ENCODE measurements at places on chromosomes 3 and 15.

DNA sequence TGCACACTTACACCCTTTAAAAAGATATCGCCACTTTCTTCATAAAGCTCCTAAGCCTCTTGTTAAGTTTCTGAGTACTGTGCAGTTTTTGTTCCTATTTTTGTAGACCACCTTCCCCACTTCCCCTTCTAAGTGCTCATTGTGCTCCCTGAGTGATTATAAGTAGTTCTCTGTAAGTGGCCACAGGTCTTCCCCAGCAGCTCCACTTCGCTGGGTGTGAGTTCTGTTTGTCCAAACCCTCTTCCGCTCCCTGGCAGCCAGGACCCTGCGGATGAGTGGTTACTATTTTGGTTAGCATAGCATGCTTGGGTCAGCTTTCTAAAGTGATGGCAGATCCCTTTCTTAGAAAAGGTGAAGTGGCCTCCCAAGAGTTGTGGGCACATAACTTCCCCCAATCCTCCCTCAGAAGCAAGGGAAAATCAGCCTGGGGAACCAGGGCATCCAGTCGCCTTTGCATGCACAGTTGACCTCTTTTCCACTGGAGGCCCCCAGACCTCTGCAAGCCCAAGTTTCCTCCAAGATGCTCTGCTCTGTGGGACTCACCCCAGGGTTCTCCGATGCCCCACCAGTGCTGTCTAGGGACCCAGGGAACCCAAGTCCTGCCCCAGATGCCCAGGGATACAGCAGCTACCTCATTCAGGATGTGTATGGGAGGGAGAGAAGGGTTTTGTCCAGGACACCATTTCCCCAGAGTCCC is 69.6 kb downstream of the ATP10A start:
- no peak for DNase-seq

- no peak for DNase-seq
These were observed 396.2 kb upstream of the NAALADL2 start for GRCh38 chr3:174462916-174463315.

- no peak for DNase-seq
These were observed 155.5 kb upstream of the TNIK start for GRCh38 chr3:171615686-171616085.

DNA sequence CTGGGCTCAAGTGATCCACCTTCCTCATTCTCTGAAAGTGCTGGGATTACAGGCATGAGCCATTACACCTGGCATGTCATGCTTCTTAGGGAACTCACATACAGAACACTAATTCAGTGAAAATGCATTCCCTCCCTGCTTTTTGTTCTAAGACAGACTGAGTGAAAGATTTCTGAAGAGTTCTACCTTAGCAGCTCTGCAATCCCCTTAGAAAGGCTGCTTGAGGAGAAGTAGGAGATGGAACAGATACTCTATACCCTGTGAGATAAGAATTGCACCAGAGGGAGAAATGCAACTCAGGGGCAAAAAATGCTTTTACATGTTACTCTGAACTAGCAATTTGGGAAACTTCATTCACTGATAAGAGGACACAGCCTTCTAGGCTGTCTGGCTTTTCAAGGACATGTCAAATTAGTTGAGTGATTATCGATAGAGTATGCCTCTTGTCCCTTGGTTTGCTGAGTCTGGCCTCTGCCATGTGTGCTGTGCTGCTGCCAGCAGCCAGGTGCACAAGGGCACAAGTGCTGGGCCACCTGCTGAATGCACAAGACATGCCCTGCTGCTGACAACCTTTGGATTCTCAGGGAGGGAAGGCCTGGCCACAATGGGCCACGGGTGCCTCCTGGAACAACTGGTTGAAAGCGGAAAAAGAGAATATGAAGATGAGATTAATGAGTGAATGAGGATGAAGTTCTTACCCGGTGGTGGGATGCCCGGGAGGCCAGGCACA is 17.8 kb downstream of the UQCC5 start:
- no peak for DNase-seq

GRCh38 chr15:66651913-66652642 is 50.0 kb upstream of the SMAD6 start:
- DNase-seq = no peak

DNA sequence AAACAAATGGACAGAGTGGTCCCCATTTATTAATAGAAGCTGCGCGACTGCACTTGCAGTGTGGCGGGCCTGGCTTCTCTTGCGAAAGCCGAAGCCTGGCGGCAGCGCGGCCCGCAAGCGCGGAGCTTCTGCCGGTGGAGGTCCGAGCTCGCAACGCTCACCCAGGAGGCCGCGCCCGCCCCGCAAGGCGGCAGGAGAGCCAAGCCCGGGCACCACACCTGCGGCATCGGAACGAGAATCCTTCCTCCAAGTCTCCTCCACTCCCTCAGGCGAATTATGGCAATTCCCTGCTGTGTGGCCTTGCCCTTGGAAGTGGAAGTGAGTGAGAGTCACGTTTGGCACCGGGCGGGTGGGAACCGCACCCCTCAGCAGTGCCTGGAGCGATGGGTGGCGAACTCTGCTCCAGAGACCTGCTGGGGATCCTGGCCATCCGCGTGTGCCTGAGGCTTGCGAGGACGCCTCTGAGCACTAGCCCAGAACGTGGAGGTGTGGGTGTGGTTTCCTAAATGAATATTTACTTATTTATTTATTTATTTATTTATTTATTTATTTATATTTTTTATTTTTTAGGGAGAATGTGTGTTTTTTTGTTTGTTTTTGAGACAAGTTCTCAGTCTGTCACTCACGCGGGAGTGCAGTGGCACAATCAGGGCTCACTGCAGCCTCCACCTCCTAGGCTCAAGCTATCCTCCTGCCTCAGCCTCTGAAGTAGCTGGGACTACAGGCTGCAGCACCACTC is 133.7 kb upstream of the UBE2E1 start:
- no peak for DNase-seq

- DNase-seq = no peak
These were observed 4.1 kb downstream of the PXYLP1 start for GRCh38 chr3:141235661-141236171.

DNA sequence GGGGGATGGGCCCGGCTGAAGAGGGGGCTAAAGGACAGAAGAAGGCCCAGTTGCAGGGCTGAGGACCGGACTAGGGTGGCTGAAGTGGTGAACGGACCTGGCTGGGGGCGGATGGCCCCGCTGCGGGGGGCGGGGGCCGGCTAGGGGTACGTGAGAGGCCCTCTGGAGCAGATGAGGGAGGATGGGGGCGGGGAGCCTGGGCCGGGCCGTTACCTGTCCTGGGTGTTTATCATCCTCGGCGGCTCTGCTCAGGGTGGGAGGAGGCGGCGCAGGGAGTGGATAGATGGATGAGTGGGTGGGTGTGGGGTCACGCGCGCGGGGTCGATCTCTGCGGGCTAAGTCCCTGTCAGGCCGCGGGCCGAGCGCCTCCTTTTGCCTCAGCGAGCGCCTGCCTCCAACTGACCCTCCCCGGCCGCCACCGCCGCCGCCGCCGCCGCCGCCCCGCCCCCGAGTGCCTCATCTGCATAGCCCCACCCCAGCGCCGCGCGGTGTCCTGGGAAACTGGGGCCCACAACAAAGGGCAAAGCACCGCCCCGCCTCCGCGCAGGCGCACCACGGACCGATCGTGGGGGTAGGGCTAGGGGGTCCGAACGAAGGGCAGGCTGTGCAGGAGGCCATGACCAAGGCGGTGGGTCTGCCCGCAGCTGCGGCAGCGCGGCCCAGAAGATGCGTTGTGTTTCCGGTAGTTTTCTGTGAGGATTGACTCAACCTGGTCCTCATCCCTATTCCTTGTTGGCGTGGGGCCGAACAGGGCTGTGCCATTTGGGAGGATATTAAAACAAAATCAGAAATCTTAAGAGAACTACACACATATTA is 72.4 kb downstream of the RBPMS2 start:
- DNase-seq = peak; percentile 98

DNA sequence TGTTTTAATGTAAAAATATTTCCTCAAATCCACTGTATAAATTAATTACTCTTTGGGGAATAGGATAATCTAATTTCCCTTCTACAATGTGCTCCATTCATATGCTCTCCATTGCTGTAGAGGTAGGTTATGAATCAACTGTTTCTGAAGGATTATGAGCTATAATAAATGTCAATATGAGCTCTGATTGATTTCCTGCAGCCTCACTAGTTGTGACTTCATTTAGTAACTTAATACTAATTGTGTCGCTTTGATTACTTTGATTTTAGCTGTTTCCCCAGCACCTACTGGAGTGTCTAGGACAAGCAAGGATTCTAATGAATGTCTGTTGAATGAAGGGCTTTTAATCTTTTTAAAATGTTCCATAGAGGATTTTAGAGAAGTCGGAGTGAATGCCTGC is 236.8 kb upstream of the NR2E3 start:
- DNase-seq = no peak

DNA sequence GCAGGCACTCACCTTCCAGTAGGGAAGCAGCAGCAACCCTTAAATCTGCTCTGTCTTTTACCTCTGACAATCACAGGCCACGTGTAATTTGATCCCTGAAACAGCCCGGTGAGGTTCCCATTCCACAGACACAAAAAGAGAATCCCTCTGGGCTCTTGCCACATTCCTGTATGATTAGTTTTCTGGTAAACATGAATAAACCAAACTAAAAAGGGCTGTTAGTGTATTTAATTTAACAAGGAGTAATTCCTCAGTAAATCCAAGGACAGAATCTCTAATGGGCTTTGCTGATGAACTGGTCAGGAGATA is 186.9 kb downstream of the FAM43A start:
- no peak for DNase-seq

GRCh38 chr3:123258359-123258758 is 56.6 kb downstream of the SEC22A start:
- no peak for DNase-seq

DNA sequence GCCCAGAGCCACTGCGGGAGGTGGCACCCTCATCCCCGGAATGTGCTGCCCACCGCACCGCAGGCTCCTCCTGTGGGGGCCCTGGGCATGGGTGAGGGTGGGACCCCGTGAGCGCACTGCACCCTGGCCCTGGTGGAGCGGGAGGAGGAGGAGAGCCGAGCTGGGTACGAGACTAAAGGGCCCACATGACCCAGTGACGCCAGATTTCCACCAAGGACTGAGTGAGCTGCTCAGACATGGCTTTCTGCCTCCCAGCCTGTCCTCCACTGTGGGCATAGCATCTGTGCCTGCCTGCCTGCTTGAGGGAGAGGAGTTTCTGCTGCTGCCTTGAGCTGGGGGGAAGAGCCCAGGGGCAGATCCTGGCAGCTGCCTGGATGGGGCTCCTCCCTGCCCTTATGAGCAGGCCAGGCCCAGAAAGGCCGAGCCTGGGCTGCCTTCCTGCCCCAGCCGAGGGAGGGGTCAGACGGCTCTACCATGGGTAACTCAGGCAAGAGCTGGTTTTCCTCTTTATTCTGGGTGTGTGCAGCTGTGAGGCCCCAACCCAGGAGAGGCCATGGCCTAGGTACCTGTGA is 88.4 kb downstream of the VGLL4 start:
- no peak for DNase-seq

DNA sequence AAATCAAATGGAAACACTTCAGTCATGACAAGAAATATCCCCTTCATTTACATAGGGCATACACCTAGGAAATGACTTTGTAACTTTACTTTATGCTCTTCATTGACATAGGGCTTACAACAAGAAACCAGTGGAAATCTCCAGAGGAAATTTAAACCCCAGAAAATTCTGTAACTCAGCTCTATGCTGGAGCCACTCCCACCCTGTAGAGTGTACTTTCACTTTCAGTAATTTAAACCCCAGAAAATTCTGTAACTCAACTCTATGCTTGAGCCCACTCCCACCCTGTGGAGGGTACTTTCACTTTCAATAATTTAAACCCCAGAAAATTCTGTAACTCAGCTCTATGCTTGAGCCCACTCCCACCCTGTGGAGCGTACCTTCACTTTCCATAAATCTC is 987.1 kb upstream of the CADM2 start:
- no peak for DNase-seq

GRCh38 chr3:94799420-94800060 is 736.7 kb downstream of the NSUN3 start:
- no peak for DNase-seq

DNA sequence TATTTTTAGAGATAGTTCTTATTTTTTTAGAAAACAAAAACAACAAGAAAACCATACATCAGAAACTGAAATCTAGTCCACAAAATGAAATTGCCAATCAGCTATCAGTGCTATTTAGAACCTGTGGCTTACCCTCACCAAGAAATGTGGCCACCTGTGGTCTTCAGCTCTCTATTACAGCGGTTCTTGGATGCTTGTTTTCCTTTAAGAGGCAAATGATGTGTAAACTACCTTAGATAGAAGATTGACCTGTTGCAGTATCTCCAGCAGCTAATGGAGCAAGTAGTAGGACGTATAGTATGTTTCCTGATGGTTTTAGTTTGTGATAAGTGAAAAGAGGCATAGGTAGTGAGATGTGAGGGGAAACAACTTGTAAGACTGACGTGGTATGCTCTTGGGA is 21.2 kb downstream of the TFG start:
- no peak for DNase-seq

- DNase-seq = no peak
These were observed 360.4 kb upstream of the ROBO2 start for GRCh38 chr3:76679541-76679940.

- DNase-seq = no peak
These were observed 24.0 kb downstream of the EFCC1 start for GRCh38 chr3:129025108-129025507.
